ENCODE measurements at places on chromosomes 12 and 14.
A peak's percentile ranks its signal among the peaks of the same experiment; 100 is the strongest.

DNA sequence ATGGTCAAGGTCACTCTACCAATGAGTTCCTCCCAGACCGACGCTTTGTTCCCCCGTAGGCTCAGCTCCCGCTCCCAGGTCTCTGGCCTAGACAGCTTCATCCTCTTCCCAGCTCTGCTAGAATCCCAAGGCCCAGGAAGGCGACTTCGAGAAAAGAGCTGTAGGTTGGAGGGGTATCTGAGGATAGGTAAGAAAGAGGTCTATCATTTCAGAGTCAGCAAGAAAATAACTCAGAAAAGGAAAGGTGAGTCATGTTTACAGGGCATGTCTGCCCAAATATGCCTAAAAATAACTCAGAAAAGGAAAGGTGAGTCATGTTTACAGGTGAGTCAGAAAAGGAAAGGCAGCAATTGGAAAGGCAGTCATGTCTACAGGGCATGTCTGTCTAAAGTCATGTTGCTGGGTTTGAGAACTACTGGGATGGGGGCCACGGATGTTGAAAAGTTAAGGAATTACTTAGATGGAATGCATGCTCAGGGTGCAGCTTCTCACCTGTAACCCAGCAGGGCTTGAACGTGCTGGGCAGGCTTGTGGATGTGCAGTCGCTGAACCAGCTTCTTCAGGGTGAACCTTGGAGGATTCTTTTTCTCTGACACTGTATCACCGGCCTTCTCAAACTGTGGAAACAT, 12.2 kb downstream of the TEP1 start:
- DNase-seq, result peak; percentile 38

DNA sequence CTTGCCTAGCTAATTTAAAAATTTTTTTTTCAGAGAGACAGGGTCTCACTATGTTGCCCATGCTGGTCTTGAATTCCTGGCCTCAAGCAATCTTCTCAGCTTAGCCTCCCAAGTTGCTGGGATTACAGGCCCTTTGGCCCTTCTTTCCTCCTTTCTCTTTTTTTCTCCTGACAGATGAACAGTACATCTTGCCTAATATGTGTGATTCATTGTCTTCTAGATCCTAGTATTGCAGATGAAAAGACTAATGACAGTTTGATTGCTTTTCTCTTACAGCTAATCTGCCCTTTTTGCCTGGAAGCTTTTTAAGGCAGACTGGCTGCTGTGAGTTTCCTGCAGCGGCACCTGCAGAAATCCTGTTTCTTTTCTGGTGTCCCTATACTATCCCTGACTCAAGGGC, 12.0 kb downstream of the DEPDC4 start:
- DNase-seq, result no peak

DNA sequence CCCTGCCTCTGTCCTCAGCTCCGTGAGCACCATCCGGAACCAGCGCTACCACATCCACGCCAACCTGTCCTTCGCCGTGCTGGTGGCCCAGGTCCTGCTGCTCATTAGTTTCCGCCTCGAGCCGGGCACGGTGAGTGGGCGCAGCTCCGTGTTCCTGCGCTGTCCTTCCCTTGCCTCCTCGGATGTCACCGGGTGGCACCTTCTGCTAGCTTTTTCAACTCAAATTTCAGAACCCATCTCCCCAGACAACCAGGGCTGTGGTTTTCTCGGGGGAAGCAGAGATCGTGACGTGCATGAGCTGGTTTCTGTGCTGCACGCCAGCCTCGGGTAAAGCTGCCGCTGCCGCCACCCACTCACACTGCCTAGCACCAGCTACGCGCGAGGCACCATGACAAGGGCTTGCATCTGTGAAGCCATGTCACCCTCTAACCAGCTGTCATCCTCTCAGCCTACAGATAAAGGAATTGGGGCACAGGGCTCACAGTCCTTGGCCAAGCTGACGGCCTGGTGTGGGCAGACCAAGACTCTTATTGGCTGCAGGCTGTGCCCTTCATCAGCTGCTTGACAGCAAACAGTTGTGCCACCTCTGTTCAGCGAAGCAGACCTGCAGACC, 152.1 kb downstream of the ADGRD1 start:
- no peak for DNase-seq

DNA sequence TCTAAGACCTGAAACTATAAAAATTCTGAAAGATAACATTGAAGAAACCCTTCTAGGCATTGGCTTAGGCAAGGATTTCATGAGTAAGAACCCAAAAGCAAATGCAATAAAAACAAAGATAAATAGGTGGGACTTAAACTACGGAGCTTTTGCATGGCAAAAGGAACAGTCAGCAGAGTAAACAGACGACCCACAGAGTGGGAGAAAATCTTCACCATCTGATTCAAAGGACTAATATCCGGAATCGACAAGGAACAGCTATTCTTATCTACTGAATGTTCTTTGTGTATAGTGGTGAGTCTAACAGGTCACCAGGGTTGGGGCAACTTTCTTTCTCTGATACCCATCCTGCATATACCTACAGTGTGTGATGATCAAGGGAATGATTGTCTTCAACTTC, 198.6 kb downstream of the CCDC91 start:
- DNase-seq, result no peak

DNA sequence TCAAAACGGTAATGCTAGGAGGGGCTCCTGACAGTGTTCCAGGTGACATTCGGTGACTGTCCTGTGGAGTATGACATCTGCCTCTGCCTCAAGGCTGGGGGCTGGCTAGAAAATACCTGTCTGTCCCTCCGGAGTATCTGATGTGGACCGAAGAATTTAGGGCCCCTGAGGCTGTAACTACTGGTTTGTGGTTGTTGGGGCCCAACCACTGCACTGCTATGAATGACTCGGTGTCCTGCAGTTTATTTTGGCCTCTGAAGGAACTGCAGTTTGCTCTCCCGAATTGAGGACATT, 198.9 kb upstream of the CAND1 start:
- no peak for DNase-seq

GRCh38 chr12:82461393-82461792, 103.1 kb downstream of the METTL25 start:
- no peak for DNase-seq

DNA sequence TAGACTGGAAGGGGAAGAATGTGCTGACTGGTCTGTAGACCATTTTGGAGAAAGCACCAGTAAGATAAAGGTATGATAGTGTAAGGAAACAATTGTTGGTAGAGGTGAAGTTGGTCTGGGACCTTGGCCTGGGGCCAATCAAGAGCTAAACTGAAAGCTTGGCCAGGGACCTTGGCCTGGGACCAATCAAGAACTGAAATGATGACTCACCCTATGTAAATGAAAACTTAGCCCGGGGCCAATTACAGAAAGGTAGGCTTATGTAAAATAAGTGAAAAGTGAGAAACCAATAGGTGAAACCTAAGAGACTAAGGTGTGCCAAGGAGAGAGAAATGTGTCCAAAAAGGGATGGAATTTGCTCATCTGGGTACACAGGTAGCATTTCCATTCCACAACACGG, 776.0 kb downstream of the C12orf50 start:
- peak; percentile 48 for DNase-seq

- DNase-seq, result no peak
Measured at GRCh38 chr12:52774629-52775250, 2.4 kb downstream of the KRT76 start.

- no peak for DNase-seq
Measured at GRCh38 chr12:121114806-121115205, 17.9 kb upstream of the P2RX7 start.

GRCh38 chr12:92085736-92086040, 60.0 kb downstream of the BTG1 start:
- no peak for DNase-seq

DNA sequence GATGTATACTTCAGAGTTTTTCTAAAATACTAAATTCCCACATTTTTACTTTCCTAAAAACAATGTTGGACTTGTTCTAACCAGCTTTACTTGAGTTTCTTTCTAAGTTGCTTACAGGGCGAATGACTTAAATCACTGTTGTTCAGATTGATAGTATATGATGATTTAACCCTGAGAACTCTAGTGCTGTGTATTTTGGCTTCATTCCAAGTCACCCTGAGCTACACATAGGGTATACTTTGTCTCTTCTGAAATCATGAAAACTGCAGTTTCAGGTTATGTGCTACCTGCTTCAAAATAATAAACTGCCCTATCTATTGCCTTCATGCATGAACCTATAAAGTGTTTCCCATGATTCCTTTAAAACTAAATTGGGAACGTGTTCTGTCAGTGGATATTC, 162.5 kb upstream of the PDE3A start:
- no peak for DNase-seq
